ENCODE measurements at places on chromosomes 12 and 14.
A peak's percentile ranks its signal among the peaks of the same experiment; 100 is the strongest.

- DNase-seq: no peak
Measured at GRCh38 chr14:59200195-59200594, 11.7 kb downstream of the DAAM1 start.

GRCh38 chr14:100213956-100214769 lies 24.8 kb upstream of the YY1 start:
- DNase-seq: peak; percentile 67

DNA sequence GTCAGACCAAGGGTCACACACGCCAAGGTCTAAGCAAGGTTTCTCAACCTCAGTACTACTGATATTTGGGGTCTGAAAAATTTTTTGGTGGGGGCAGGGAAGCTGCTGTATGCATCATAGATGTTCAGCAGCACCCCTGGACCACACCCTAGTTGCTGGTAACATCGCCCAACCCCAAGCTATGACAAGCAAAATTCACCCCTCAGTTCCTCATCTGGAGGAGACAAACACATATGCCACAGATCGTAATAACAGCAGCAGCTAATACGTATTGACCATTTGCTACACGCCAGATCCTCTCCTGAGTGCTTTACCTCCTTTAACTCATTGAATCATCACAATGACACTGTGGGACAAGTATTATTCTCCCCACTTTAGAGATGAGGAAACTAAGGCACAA lies 46.4 kb downstream of the ACTN1 start:
- DNase-seq: no peak

GRCh38 chr14:63543826-63544406 lies 739 bp upstream of the PPP2R5E start:
- DNase-seq: no peak

DNA sequence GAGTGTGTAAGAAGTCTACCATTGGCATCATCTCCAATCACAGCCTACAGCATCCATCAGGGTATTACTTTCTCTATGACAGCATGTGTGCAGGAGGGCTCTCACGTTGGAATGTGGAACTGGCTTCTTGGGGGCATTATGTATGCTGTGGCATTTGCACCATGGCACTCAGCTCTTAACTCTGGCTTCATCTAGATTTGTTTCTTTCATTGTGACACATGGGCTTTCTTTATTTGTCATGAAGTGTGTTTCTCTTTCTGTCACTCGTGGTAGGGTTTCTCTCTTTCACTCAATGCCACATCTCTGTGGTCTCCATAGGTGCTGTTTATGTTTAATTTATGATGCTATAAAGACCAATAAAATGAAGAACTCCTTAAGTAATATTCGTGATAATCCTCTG lies 191.2 kb upstream of the GARIN2 start:
- no peak for DNase-seq

DNA sequence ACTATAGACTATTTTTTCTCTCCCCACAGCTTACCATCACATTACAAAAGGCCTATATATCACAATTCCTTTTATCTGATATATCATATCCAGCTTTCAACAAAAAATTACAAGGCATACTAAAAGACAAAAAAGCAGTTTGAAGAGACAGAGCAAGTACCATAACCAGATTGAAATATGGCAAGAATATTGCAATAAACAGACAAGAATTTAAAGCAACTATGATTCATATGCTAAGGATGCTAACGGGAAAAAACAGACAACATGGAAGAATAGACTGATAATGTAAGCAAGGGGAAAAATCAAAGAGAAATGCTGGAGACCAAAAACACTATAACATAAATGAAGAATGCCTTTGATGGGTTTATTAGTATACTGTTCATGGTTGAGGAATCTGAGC lies 40.7 kb downstream of the LRP6 start:
- DNase-seq: no peak

GRCh38 chr14:100855256-100855930 lies 29.5 kb downstream of the MEG3 start:
- DNase-seq: no peak

DNA sequence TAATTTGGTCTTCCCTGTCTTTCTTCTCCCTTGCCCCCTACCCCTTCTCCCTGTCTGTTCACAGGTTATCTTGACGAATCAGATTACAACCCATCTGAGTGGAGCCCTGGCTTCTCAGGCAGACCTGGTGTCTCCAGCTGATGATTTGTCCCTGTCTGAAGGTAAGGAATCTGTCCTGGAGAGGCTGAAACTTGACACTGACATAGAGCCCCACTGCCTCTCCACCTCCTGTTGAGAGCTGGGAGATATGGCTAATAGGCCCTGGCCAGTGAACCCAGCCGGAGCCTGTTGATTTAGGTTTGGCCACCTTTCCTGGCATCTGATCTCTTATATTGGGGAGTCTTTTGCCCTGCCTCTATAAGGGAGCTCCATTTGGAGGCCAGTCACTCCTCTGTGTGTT lies 472.2 kb downstream of the RAD51B start:
- no peak for DNase-seq
